ENCODE measurements at places on chromosomes 13 and 19.

- DNase-seq: no peak
Measured at GRCh38 chr13:22173610-22174009, 502.7 kb downstream of the FGF9 start.

DNA sequence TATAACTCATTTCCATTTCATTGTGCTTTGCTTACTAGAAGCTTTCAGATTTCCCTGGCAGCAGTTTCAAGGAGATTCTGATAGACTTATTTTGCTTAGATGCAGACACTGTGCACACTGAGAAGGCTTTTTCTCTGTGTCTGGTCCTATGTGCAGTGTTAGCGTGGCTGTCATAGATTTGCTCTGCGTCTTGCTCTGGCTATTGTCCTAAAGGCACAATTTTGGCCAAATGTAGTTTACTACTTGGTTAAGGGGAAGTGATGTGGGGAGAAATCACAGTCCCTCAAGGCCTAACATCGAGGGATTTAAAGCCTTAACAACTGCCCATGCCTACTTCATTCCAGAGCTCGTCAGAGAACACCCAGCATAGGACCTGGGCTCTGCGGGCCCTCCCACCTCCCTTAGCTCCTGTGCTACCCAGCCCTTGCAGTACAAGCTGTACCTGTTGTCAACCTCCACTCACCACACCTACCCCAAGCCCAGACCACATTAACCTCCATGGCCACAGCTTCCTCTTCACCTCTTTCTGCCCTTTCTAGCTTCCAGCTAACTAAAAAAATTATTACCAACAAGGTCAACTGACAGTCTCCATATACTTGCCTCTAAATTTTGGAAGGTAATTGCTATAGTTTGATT, 38.9 kb upstream of the KATNAL1 start:
- peak; percentile 32 for DNase-seq

- no peak for DNase-seq
Measured at GRCh38 chr13:44013758-44014291, 134.1 kb downstream of the LACC1 start.

DNA sequence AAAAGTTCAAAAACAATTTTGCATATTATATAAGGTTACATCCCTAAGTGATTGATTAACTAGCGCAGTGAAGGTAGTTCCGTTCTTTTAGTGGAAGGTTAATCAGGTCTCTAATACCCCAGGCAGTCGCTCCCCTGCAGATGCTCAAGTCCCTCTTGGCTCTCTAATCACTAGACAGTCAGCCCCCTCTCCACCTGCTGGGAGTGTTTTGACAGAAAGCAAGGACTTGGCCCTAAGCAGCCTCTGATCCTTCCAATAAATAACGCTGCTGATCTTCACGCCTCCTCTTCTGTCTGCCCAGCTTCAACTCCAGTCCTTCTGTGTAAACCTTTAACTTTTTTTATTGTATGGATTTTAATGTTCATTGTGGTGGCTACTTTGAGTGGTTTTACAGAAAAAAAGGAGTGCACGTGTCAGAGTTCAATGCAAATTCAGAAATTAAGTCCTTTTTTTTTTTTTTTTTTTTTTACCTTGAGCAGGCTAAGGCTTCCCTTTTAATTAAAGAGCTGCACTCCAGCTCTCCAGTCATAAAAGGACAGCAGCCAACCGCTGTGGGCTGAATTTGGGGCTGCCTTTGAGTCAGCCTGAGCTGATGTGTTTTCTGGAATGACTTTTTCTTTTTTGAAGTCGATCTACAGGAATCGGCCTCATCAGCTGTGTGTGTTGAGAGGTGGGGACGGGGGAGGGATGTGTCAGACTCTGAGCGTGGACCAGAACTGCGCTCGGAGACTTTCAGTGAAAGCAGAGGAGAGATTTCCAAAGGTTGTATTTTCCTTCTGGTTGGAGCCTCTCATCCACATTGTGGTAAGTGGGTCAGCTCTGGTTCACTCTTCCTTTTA, 33.8 kb upstream of the MYO16 start:
- no peak for DNase-seq

- no peak for DNase-seq
Measured at GRCh38 chr13:66532146-66532545, 698.0 kb downstream of the PCDH9 start.

GRCh38 chr13:98265692-98266551, 88.9 kb upstream of the RNF113B start:
- no peak for DNase-seq

DNA sequence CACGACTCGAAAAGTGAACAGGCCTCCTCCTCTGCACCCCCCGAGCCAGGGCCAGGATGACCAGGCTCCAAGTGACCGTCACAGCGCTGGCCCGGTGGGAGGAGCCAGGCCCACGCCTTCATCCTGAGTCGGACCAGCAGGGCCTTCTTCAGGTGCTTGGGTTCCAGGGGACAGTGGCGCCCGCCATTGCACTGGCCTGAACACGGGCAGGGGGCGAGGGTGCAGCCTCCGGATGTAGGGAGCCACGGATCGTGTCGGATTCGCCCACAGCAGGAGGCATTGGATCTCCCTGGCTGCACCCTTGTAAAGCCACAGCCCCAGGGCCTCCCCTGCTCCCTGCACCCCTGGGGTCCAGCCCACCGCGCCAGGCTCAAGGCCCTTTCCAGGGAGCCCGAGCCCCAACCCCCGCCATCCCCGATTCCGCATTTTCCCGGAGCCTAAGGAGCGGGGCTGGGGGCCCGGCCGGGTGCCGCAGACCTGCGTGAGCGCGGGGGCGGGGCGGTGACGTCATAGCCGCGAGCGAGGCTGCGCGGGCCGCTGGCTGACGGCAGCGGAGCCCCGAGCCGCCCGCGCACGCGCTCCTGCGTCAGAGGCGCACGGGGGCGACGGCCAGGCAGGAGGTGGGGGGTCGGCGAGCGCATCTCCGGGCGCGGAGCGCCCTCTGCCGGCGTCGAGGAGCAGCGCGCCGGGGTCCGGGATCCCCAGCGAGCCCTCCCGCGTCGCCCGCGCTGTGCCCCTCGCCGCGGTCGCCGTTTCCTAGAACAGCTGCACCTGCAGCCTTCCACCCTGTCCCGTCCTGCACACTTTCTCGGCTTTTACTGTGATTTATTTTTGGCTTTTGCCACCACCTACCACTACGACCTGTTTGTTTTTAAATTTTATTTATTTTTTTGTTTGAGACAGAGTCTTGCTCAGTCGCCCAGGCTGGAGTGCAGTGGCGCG, 1.5 kb upstream of the ATP5F1D start:
- DNase-seq: peak; percentile 100

DNA sequence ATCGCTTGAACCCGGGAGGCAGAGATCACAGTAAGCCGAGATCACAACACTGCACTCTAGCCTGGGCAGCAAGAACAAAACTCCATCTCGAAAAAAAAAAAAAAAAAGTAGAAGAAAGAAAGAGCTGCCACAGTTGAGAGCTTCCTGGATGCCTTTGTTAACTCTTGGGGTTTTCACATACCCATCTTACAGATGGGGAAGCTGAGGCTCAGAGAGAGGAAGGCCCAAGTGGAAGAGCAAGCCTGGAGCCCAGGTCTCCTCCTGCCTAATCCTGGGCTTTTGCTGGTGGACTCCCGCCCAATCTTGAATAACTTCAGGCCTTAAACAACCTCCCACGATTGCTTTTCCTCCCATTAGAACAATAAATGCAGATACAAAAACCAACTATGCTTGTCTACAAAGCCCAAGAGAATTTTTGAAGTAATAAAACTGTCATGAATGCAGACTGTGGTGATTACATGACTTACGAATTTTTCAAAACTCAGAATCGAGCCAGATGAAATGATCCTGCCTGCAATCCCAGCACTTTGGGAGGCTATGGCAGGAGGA, 41.7 kb downstream of the LTBP4 start:
- no peak for DNase-seq

- no peak for DNase-seq
Measured at GRCh38 chr13:39302820-39303219, 264.6 kb downstream of the NHLRC3 start.

GRCh38 chr13:49292742-49293486, 45.2 kb downstream of the CDADC1 start:
- no peak for DNase-seq
